Tibial nerve (tissue), 4 donors: ENCODE measurements at places on chromosomes 1 and 21.
A peak's percentile ranks its signal among the peaks of the same experiment; 100 is the strongest.

- DNase-seq = no peak
These were observed 112.0 kb downstream of the LRRC40 start for GRCh38 chr1:70093250-70093975.

DNA sequence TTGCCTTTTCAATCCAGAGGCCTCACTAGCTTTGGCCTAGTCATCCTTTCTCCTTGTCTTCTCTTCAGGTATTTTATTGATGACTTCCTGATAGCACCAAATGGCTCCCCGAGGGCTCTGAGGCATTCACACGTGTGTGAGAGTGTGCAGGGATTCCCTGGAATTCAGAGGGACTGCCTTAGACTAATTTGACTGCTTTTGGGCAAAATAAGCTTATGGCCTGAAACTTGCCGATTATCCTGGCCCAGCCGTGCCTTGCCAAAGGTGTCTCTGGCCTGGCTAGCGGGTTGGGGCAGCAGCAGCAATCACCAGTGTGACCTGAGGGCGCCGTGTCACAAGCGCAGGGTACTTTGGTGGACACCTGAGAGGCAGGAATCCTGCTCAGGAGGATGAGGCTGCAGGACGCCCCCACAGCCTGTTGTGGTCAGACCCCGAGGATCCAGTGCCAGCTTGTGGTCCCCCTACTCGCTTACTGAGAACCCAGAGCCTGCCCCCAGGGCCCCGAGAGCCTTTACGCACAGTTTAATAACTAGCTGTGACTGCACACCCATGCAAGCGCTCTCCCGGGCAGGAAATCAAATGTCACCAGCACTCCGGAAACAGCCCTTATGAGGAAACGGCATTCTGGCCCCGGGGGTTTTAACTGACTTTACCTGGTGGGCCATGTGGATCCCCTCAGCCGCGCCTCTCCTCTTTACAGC is 62.8 kb upstream of the PDE9A start:
- DNase-seq = no peak

GRCh38 chr1:18234790-18235242 is 127.2 kb downstream of the IGSF21 start:
- DNase-seq = peak; percentile 11

DNA sequence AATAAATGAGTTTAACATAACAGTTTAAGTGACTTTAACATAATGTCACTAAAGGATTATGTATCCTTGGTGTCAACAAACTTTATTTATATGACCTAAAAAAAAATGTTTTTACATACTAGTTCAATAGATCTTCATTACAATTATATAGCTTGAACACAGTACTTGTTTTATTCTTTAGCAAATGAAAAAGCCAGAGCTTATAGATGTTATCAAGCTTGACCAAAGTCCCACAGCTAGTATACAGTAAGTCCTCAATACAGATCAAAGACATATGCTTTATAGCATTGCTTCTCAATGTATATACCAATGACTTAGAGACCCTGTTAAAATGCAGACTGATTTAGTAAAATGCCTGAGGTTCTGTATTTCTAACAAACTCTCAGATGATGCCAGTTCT is 42.4 kb downstream of the UCHL5 start:
- DNase-seq = no peak

- DNase-seq = no peak
These were observed 12.1 kb downstream of the DISC1 start for GRCh38 chr1:231638647-231639046.

- no peak for DNase-seq
These were observed 252.8 kb upstream of the ADGRL2 start for GRCh38 chr1:81547912-81548303.

DNA sequence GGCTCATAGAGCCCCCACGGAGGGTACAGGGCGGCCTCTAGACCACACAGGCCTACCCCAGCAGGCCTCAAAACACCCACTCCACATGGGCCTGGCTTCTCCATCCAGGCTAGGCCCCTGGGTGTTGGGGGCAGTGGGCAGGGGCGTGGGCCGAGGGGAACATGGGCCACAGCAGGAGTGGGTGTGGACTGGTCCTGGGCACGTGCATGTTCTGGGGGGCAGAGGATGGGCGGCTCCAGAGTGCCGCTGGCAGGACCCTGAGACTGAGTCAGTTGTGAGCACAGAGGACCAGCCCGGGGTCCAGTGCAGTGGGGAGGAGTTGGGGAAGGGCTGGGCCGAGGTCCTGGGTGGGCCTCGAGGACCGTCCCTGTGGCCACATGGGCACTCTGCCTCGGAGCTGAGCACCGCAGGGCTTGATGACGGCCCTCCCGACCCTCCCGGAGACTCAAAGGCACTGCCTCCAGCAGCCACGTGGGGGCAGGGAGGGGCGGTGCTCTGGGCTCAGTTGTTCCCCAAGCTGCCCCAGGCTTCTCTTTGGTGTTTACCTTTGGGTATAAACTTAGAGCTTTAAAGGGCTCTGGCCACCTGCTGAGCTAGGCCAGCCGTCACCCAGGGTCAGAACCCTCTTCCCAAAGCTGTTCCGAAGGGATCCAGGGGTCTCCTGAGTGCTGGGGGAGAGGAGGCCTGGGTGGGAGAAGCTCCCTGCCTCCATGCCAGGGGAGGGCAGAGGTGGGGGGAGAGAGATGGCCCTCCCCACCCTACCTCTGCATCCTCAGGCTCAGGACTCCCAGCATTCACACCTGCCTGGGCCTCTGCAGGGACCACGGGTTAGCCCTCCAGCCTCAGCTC is 79.9 kb downstream of the MORN1 start:
- no peak for DNase-seq

- no peak for DNase-seq
These were observed 140.9 kb downstream of the ROR1 start for GRCh38 chr1:63914706-63915105.

DNA sequence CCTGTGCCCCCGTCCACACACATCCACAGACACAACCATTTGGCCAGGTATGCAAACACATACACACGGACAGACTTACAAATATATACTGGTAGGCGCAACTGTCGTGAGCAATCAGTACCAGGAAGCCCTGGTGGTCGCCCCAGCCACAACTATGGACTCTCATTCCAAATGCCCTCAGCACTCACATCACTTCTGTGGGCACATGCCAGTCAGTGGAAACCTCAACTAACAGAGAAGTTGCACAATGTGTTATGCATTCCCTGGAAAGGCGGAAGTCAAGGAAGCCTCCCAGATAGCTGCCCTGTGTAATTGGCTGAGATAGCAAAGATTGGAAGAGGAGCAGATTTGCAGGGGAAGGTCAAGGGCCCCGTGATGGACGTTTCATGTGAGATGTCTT is 1.4 kb upstream of the HEYL start:
- no peak for DNase-seq

DNA sequence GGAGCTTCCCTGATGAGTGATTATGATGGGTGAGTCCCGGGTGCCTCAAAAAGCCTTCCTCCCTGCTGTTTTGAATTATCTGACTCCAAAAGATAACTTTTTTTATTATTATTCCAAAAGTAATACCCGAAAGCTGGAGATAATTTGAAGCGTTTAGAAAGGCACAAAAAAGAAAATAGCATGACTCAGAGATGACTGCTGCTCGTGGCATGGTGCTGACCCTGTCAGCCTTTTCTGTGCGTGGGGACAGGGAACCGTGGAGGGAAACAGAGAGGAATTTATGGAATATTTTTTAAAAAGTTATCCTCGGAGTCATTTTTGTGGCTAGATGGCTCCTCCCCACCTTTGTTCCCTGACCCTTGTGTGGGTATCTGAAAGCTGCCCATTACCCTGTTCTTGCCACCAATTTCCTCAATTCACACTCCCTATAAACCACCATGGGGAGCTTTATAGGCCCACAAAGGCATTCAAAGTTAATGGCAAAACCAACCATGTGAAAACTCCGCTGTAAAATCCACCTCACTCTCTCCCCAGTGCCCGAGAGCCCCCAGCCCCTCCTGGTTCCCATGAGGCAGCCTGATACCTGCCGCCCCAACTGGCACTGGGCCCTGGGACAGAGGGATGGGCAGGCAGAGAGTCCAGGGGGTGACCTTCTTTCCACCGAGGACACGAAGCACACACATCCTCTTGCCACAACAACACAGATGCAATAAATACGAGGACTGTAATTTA is 37.5 kb downstream of the IGSF21 start:
- DNase-seq = no peak

- no peak for DNase-seq
These were observed 3.5 kb upstream of the FBLIM1 start for GRCh38 chr1:15755021-15755645.

DNA sequence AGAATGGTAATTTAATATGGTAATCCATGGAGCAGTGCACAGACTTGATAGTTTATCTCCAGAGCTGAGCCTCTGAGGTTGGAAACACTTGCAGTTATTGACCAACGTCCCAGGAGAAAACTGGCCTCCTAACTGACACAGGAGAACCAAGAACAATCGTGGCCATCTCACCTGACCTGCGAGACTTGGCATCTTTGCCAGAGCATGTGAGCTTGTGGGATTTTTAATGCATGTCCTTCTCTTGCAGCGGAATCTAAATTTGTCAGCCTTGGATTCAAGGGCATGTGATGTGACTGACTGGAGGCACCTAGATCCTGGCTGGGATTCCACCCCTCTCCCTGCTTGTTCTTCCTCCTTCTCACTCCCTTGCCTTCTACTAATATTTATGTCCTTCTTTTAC is 27.8 kb upstream of the SLC26A9 start:
- DNase-seq = no peak
